ENCODE measurements at places on chromosomes 1 and 21.

DNA sequence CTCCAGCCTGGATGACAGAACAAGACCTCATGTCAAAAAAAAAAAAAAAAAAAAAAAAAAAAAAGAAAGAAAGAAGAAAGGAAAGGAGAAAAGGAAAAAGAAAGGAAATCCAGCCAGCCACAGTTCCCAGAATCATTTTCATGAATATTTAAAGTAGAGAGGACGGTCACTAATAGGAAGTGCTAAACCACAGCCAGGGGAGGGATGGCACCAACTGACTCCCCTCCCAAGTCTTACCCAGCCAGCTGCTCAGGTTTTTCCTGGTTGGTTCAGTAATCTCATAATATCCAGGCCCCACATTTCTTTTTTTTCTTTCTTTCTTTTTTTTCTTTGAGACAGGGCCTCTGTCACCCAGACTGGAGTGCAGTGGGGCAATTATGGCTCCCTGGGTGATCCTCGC, 63.9 kb upstream of the AK4 start:
- DNase-seq = no peak

DNA sequence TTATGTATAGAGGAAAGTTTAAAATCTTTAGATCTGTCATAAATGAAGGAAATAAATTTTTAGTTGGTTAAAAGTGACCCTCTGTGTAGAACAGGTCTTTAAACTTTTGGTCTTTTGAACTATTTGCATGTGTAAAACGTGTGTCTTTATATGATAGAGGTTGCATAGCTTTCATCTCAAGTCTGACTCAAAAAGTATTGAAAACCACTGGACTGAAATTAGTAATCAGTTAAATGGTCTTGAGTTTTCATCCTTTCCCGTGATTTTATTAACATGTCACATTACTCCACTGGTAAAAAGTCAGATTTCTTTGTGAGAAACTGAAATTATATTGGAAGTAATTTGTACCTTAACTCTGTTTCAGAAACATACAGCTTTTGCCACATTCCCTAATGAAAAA, 1.8 kb downstream of the RNPC3 start:
- DNase-seq = no peak

DNA sequence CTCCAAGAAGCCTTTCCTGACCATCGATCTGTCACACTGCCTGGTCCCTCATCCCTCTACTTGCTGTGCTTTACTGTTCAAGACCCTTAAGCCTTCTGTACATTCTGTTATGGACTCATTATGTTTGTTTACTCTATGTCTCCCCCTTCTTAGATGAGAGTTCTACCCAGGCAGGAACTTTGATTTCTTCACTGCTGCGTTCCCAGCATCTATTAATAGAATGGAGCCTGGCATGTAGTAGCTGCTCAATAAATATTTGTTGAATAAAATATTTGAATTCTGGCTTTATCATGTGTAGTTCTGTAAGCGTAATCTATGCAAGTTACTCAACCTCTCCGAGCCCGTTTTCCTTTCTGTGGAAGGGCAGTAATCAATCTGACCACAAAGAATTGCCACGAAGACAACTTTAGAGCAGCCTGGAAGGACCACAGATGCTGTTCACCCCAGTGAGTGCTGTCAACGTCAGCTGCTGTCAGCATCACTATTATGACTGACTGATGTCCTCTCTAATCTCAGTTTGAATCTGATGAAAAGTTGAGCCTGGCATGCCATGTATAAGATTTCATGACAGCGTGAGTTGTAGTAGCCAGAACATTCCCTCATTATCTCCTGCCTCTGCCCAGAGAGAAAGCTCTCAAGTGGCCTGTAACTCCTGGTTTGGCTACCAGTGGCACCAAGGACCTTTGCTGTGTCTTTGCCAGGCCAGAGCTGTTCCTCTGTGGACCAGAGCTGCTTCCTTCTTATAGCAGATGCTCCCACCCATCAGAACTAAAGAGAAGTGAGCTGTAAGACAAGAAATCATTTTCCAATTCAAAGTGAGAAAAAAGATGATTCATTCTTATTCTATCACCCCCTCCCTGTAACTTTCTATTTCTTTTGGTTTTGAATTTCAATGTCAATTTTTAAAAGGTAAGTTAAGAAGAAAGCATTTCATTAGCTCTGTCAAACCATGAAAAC, 94.5 kb downstream of the PRDM2 start:
- DNase-seq = no peak

GRCh38 chr1:75243124-75243523, 108.9 kb downstream of the LHX8 start:
- no peak for DNase-seq

DNA sequence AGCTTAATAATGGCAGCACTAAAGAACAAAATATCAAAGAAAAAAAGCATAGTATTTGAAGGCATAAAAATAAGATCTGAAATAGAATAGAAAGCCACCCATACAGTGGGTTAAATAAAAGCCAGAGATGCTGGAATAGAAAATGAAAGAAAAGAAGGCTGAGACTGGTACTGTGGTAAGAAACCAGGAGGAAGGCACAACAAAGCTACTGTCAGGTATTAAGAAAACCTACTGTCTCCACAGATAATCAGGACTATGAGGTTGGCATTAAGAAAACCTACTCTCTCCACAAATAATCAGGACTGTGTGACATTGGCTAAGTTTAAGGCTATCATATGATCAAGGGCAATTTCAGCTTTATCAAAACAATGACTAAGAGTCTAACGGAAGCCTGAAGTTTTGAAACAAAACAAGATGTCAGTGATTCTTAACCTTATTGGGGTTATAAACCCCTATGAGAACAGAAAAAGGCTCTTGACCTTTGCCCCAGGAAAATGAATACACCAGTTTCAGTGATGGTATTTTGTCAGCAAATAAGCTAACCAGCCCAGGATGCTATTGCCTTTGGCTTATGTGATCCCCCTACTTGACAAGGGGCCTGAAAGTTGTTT, 24.4 kb downstream of the MCOLN2 start:
- no peak for DNase-seq

DNA sequence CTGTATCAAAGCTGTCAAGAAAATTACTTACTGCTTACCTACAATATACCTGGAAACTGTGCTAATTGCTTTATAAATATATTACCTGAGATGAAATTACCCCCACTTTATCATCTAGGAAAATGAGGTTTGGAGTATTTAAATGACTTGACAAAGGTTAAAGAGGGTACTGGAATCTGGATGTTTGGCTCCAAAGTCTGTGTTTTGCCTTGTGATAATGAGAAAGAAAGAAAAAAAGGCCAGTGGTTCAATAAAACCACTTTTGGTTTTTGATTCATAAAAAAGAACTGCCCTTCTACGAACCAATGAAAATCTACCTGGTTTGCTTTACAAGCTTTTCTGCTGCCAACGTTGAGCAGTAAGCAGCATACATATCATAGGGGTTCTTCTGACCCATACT, 61.3 kb upstream of the MUTYH start:
- no peak for DNase-seq

- no peak for DNase-seq
Measured at GRCh38 chr1:208136459-208137182, 107.6 kb downstream of the PLXNA2 start.

- no peak for DNase-seq
Measured at GRCh38 chr1:234149217-234149616, 224.0 kb upstream of the COA6 start.

GRCh38 chr1:201518071-201518470, 11.1 kb upstream of the CSRP1 start:
- no peak for DNase-seq

DNA sequence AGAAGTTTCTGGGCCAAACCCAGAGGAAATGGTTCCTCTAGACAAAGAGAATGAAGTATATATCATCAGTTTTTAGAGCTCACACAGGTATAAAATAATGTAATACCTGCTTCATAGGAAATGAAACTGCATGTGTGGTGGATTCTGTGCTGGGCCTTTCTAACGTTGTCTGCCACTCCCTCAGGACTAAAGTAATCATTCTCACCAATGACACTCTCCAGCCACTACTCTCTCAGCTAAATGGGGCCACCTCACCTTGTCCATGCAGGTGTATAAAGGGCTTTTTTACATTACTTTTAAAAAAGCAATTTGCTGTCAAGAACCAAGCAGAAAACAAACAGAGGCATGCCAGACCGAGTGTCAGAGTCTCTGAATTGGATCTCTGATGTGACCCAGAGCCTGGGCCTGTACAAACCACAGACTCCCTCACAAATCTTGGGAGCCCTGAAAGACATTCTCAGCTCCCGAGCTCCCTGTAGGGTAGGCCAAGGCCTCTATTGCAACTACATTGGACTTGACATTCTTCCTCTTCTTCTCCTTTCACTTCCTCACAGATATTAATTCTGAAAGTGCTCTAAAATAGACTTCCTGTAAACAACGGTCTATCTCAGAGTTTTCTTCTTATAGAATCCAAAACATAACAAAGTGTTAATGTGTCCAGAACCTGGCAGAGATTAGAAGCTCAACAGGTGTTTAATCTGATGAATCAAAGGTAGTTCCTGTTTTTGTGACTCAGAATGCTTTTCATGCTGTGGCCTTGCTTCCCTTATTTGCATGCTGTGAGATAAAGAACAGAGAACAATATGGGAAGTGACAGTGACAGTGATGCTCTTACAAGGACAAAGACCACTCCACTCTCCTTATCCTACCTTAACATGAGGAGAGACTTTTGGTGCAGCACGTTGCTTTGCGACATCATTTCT, 8.6 kb downstream of the AIM2 start:
- DNase-seq = no peak

DNA sequence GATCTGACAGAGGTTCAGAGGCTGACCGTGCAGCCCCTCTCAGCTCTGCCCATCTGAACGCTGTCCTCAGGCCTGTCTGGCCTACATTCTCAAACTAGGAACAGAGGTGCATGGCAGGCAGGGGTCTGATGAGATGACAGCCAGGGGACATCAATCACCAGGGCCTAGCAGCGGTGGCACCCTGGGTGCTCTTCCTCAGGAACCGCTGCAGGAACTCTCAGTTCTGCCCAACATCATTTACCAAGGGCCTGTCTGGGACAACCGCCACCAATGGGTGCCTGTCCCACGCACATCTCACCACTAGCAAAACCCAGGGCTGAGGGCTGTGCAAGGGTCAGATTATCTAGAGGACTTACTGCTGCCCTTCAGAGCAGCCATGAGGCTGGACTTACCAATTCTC, 245.7 kb downstream of the TOMM20 start:
- DNase-seq = no peak

DNA sequence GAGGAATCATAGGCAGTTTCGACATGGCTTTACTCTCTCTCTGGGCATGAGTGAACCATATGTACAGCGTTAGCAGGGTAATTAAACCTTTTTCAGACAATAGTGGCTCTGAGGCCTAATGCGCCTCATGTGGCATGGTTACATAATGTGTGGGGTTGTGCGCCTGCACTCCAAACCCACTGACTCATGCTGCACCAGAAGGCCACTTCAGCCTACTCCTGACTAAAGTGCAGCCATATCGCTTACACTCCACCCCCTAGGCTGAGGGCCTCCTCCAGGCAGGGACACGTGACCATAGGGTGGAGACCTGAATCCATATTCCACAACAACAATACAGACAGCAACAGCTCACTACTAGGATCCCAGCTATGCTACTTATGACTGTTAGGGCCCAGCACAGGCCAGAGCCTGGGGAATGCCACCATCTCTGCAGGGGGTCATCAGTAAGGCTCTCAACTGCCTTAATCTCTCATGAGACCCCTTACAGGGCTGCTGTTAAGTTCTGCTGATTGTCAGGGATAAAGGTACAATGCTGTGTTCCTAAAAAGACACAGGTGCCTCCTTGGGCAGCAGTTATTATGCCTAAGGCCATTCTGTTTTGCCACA, 13.4 kb upstream of the ODF2L start:
- DNase-seq = no peak

GRCh38 chr1:173545688-173546087, 57.2 kb downstream of the SLC9C2 start:
- DNase-seq = no peak

- no peak for DNase-seq
Measured at GRCh38 chr1:41488040-41488951, 3.8 kb upstream of the EDN2 start.

- DNase-seq = peak; percentile 49
Measured at GRCh38 chr1:194252199-194252598, 1065.8 kb upstream of the B3GALT2 start.

DNA sequence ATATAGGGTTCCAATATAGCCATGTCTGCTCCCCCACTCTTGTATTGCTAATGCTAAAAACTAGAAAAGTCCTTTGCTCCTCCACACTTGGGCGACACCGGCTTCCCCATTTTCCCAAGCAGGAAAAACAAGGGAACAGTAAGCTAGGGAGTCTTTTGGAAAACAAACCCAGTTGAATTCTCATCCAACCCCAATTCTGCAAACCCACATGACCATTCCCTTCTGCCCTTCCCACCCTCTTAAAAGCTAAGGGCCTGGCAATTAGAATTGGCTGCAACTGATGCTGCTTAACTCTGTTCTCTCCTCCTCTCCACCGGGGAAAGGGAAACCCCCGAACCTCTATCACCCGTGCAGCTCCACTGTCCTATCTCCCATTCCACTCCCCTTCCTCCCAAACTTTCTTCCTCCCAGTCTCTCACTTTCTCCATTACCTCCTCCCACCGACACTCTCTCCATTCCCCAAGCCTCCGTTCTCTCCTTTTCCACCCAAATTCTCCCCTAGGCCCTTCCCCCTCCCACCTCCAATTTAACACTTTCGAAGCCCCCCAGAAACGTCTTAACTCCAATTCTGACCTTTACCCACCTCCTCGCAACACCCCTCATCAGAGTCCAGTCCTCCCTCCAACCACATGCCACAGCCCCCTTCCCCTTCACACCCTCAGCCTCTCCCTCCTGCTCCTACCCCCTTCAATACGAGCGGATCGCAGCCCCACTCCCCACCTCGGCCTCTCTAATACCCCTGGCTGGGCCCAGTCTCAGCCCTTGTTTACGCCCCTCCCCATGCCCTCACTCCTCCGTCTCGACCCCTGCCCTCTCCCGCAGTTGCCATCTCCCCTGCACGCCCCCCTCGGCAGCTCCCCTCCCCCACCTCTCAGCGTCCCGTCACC, 701 bp downstream of the DEDD start:
- no peak for DNase-seq

DNA sequence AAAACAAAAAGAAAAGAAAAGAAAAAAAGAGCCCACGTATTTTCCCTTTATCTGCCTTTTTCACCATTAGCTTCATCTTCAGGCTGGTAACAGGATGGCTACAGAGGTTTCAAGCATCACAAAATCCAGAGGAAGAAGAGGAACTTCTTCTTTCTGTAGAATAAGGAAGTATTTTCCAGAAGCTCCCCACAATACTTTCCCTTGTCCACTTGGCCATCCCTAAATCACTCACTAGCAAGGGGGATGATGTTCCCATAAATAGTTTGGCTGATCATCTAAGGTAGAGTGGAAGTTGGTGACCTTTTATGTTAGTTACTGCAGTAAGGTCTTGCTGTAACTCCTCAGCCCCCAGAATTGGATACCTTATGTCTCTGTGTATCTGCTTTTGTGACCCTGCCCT, 45.1 kb upstream of the RNF11 start:
- DNase-seq = no peak

- DNase-seq = no peak
Measured at GRCh38 chr1:205477759-205478247, 22.0 kb upstream of the BLACAT1 start.

DNA sequence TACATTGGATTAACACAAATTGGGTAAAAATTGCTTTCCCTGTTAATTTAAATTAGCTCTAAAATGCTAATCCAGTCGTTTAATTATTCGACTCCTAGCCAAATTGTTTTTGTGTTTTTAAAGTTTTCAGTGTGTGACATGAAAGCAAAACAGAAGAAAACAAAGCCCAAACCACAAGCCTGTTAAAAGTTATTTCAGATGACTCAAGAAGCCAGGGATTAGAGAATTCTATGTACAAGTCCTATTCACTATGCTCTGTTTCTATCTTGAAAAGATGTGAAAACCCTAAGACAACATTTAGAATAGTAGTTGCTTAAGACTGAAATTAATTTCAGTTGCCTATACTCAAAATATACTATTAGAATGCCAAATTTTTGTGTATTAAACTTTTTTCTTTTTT, 294.8 kb upstream of the ADAMTS5 start:
- DNase-seq = no peak
